ENCODE measurements at places on chromosomes 12 and 14. TPM values are rescaled to one million over a fixed set of nuclear protein-coding genes. Genes with fewer than 3 reads are reported as not detected.

FAM181A gene
- total RNA-seq, result not detected

GLIPR1 gene
- 47.1 TPM for total RNA-seq

PXN gene
- 160 TPM for total RNA-seq

LRRIQ1 gene
- total RNA-seq, result not detected

GRCh38 chr14:58830121-58830520 lies 192.4 kb downstream of the DACT1 start:
- no peaks in the 10 kb centered on the region for H3K36me3 ChIP-seq
- H3K4me3 ChIP-seq, result no peak overlapping the region
- no peak overlapping the region for H3K27ac ChIP-seq
- H3K27me3 ChIP-seq, result no peaks in the 10 kb centered on the region
- H3K4me1 ChIP-seq, result no peaks in the 10 kb centered on the region

- no peaks in the 10 kb centered on the region for H3K4me1 ChIP-seq
- no peak for DNase-seq
- H3K36me3 ChIP-seq, result no peaks in the 10 kb centered on the region
- no peak overlapping the region for H3K4me3 ChIP-seq
- no peak overlapping the region for H3K27ac ChIP-seq
Observed at GRCh38 chr12:54661048-54661447, 12.9 kb upstream of the DCD start.

DNA sequence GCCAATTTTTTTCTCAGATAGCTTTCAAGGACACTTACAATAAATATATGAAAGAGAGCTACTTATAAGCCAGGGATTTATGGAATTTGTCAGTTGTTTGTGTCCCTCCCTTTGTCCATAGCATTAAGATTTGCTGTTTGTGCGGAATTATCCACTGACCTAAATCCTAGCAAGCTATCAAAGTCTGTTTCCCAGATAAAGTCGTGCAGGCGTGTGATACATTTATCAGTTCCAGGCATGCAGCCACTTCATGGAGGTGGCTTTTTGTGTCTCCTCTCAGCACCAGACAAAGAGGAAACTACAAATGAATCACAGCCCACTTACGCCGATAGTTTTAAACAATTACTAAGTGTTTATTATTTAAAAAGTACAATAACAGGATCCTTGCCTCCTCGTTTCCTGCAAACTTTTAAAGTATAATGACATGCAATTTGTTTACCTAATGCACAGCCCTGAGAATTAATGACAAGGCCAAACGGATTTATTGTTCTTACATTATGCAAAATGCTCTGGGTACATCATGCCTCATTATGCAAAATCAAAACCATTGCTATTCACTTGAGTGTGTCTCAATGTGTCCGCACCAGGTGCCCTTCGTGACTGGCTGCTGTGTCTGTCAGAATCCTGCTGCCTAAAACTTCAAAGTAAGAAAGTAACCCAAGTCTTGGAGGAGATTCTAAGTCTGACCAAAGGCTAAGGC lies 423.2 kb downstream of the GLT1D1 start:
- no peak for DNase-seq
- H3K4me3 ChIP-seq, result no peak overlapping the region
- peaks cover 8% of the 10 kb centered on the region for H3K27me3 ChIP-seq
- no peaks in the 10 kb centered on the region for H3K4me1 ChIP-seq

- peaks cover 5% of the 10 kb centered on the region for H3K4me1 ChIP-seq
- no peak overlapping the region for H3K4me3 ChIP-seq
- no peak for DNase-seq
Observed at GRCh38 chr14:54976316-54976715, 50.6 kb downstream of the WDHD1 start.

DNA sequence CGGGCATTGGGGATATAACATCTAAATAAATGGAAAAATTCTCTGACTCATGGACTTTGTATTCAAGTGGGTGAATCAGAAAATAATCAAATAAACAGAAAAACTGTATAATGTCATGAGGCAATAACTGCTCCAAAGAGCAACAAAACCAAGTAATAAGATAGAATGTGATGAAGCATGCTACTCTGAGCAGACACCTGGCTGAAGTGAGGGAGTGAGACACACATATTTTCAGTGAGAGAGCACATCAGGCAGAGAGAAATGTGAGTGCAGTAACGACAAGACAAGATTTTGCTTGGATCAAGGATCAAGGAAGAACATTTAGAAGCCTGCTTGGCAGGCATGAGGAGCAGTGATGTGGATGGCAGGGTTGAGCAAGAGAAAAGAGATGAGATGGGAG lies 75.8 kb upstream of the CCDC91 start:
- H3K27ac ChIP-seq, result no peak overlapping the region
- H3K27me3 ChIP-seq, result peaks cover 14% of the 10 kb centered on the region
- H3K4me1 ChIP-seq, result no peaks in the 10 kb centered on the region
- no peak overlapping the region for H3K4me3 ChIP-seq
- no peaks in the 10 kb centered on the region for H3K36me3 ChIP-seq

- H3K4me3 ChIP-seq, result no peak overlapping the region
- H3K27me3 ChIP-seq, result no peaks in the 10 kb centered on the region
- H3K27ac ChIP-seq, result no peak overlapping the region
- DNase-seq, result no peak
Observed at GRCh38 chr14:82759656-82760055, 1226.0 kb upstream of the SEL1L start.

DNA sequence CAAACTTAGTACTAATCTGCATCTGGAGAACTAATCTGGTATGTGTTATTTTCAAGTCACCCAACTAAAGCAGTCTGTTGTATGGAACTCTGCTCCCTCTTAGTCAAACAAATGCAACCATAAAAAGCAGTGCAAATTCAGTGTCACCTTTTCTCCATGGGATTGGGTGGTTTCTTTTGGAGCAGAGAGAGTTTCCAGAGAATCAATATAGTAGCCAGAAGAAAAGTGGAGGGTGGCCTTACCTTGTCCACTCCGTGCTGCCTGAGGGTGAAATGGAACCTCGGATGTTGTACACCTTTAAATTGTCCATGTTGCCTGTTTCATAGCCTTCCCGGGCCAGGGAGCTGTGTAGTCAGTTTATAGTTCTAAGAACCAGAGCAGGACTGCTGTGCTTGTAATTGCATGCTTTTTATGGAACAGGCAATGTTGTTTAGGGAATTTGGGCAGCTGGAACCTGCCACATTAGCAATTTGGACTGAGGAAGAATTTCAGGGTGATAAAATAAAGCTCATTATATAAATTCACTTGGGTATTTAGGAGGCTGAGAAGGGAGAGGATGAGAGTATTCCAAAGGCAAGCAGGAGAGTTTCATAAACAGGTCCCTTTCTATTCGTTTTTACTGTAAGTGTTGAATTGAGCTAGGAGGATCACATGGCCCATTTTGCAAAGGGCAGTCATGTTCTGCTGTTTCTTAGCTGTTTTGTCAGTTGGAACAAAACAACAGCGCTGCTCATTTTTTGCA lies 60.5 kb downstream of the CRADD start:
- H3K27me3 ChIP-seq, result no peaks in the 10 kb centered on the region
- H3K4me1 ChIP-seq, result peaks cover 16% of the 10 kb centered on the region
- DNase-seq, result no peak
- no peak overlapping the region for H3K4me3 ChIP-seq

DNA sequence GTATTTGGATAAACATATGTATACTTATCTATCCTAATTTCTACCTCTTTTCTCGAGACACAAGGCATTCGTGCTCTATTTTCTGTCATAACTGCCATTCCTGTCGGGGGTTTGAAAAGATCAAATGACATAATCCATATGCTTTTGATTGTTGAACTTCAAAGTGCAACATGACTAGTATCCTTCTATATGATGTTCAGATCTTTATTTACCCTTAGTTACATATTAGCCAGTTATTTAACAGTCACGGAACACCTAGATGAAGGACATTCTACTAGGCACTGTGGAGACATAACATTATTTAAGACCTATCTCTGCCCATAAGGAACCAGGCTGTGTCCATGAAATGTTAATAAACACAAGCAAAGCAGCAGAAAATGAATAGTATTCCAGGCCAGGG lies 11.2 kb upstream of the GRIN2B start:
- no peak for DNase-seq
- no peaks in the 10 kb centered on the region for H3K27me3 ChIP-seq
- H3K4me3 ChIP-seq, result no peak overlapping the region
- H3K36me3 ChIP-seq, result no peaks in the 10 kb centered on the region

DNA sequence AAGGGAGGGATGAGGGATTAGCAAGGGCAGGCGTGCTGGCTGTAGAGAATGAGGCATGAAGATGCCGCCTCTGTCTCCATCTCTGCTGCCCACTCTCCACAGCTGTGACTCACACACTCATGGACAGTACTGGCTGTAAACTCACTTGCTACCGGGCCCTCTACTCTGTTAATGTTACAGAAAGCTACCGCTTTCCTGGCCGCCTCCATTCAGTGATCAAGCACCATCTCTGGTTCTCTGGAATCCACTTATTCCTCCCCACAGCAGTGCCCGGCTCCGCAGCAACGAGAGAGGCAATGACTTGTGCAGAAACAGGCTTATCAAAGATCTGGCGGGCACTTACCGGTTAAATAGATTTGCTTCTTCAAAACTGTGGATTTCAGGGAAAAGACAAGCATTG lies 34.8 kb downstream of the AMN start:
- H3K4me3 ChIP-seq, result no peak overlapping the region
- H3K36me3 ChIP-seq, result no peaks in the 10 kb centered on the region
- no peaks in the 10 kb centered on the region for H3K27me3 ChIP-seq
- DNase-seq, result no peak
- H3K27ac ChIP-seq, result no peak overlapping the region

GRCh38 chr14:52911904-52912303 lies 38.9 kb downstream of the FERMT2 start:
- no peaks in the 10 kb centered on the region for H3K27me3 ChIP-seq
- H3K4me1 ChIP-seq, result peaks cover 7% of the 10 kb centered on the region
- no peaks in the 10 kb centered on the region for H3K36me3 ChIP-seq
- H3K4me3 ChIP-seq, result no peak overlapping the region

GRCh38 chr14:56195223-56195622 lies 77.0 kb downstream of the PELI2 start:
- H3K4me3 ChIP-seq, result no peak overlapping the region
- DNase-seq, result no peak
- no peaks in the 10 kb centered on the region for H3K36me3 ChIP-seq
- H3K27ac ChIP-seq, result peak overlapping the region; percentile 87

DNA sequence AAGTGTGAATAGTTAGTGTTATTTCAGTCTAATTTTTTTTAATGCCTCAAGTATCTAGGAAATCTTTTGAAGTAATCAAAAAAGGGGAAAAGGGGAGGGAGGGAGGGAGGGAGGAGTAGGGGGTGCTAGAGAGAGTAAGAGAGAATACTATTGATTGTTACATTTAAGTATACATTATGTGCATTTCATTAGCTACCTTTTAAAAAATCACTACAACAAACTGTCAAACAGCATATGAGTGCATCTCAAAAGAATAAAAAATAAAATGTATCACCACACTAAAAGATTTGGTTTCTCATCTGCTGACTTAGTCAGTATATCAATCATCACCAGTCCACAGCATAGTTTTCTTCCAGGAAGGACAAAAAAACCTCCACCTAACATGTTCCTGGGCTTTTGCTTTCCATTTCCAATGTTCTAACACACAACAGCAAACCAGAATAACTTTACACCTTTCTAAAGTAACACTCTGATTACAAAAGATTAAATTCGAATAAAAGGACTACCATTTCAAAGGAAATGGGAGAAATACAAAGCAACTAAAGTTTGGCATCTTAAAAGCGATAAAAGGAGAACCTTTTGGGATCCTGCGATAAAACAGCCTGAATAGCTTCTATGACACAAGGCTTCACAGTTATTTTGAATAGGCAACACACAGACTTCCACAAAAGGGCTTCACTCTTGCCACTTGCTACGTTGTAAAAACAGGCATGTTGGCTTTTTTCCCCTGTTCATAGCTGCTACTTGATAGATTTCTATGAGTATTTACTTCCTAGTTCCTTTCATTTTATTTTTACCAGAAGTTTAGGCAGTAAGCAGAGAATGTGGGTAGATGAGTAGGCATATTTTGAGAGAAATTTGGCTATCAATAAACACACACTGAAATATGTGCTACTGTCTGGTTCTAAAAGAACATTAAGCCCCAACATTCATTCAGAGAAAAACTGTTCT lies 160.9 kb downstream of the EPS8 start:
- no peak for DNase-seq
- no peaks in the 10 kb centered on the region for H3K36me3 ChIP-seq
- H3K4me1 ChIP-seq, result no peaks in the 10 kb centered on the region
- peaks cover 20% of the 10 kb centered on the region for H3K27me3 ChIP-seq
- H3K27ac ChIP-seq, result no peak overlapping the region

DNA sequence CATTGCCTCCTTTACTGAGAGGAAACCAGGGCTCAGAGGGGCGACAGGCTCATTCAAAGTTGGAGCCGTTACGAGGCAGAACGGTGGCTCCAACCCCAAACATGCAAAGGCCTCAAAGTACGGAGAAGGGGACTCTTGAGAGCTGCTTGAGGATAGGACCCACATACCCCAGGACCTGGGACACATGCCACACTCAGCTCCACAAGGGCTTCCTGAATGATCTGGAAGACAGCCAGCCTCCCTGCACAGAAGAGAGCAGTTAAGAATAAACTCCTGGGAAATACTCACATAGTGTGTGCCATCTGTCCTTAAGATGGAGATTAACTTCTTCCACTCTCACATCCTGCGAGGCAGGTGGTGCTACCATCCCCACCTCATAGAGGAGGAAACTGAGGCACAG lies 26.6 kb upstream of the NXPH4 start:
- H3K4me1 ChIP-seq, result no peaks in the 10 kb centered on the region
- H3K36me3 ChIP-seq, result no peaks in the 10 kb centered on the region
- DNase-seq, result no peak

DNA sequence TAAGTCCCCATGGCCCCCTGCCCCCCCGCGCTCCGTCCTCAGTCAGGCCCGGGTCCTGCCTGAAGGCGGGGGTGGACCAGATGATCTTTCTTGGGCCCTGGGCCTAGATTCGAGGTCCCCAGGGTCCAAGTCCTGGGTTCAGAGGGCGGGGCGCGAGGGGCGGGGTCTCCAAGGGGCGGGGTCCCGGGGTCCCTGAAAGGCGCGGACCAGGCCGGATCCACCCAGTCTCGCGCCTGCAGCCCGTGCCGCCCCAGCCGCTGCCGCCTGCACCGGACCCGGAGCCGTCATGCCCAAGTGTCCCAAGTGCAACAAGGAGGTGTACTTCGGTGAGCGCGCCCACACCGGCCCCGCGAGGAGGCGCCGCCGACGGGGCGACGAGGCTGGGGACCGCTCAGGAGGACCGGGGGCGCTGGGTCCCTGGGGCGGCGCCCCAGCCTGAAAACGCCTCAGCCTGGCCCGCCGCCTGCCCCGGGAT lies 325 bp downstream of the CRIP1 start:
- H3K27me3 ChIP-seq, result no peaks in the 10 kb centered on the region
- DNase-seq, result no peak
- no peak overlapping the region for H3K27ac ChIP-seq
